Foreskin keratinocyte (primary cell): ENCODE measurements at places on chromosomes 7 and 10. TPM values are rescaled to one million over a fixed set of nuclear protein-coding genes. Genes with fewer than 3 reads are reported as not detected.
A peak's percentile ranks its signal among the peaks of the same experiment; 100 is the strongest.

DNA sequence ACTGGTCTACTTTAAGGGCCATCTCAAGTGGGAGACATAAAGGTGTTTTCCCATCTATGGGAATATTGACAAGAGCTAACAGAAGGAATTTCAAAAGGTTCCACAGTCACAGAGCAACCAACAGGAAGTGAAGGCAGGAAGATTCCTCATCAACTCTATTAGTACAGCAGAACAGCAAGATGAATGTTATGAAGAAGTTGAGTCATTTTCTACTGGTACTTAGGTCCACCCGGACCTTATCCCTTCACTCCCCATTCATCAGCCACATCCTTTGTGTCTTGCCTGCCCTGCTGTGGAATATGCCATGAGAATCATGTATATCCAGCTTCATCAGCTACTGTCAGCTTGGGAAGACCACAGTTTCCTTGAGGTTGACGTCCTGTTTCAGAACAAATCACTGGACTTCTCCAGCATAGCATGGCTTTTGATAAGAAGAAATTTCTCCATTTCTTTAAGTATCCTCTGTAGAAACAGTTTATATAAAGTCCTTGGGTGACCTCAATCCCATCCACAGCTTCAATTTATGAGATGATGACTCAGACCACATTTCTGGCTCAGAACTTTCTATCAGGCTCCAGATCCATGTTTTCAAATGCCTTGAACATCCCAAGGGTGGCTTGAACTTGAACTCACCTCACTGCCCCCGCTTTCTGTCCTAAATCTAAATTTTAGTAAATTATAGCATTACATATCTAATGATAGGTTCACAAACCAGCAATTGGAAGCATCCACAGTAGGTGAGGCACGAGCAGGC is 84.9 kb upstream of the AGK start:
- DNase-seq = no peak

GRCh38 chr10:49112851-49113250 is 2.5 kb downstream of the VSTM4 start:
- DNase-seq = no peak

GRCh38 chr7:98753989-98754479 is 115.8 kb downstream of the TMEM130 start:
- no peak for DNase-seq

DNA sequence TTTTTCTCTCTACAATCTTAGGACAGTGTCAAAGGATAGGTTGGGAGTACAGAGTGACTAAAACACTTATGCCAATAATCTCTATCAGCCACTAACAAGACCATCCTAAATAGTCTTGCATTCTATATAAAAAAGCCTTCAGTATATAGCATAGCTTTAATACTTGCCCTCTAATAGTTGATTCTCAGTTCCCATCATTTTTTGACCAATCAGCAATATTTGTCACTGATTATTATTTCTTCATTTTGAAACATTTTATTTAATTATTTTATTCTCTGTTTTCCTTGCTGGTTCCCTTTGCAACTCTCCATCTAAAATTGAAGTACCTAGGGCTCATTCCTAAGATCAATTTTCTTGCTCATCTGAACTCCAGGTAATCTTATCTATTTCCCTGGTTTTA is 470.0 kb downstream of the MAGI2 start:
- DNase-seq = no peak

GRCh38 chr7:151406886-151407583 is 2.8 kb downstream of the WDR86 start:
- DNase-seq = no peak

GRCh38 chr7:155643804-155644177 is 670 bp upstream of the RBM33 start:
- no peak for DNase-seq

DNA sequence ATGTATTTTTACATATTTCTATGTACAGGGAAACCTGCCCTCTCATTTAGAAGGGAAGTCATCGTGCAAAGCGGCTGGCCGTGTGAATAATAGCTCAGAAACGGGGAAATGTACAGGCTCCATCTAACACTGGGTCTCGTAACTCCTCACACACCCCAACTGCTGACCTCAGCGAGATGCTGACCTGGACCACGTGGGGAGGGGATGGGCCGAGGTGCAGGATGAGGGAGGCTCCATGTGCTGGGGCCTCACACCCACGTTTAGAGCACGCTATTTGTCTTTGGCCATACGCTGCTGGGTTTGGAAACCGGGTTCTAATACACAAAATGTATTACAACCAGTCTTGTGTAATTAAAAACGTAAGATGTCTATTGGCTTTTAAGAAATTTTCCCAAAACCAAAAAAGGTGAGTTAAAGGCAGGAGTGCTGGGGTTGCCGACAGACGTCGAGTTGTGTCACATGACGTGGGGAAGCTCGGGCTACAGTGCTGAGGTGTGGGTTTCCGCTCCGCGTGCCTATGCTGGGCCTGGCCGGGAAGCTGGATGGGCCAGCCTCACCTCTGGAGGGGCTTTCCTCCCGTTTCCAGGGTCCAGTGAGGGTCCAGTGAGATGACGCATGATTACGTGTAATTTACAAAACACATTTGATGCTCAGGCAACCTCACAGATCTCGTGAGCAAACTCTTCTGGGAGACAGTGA is 215.6 kb downstream of the DNAJB6 start:
- DNase-seq = no peak

DNA sequence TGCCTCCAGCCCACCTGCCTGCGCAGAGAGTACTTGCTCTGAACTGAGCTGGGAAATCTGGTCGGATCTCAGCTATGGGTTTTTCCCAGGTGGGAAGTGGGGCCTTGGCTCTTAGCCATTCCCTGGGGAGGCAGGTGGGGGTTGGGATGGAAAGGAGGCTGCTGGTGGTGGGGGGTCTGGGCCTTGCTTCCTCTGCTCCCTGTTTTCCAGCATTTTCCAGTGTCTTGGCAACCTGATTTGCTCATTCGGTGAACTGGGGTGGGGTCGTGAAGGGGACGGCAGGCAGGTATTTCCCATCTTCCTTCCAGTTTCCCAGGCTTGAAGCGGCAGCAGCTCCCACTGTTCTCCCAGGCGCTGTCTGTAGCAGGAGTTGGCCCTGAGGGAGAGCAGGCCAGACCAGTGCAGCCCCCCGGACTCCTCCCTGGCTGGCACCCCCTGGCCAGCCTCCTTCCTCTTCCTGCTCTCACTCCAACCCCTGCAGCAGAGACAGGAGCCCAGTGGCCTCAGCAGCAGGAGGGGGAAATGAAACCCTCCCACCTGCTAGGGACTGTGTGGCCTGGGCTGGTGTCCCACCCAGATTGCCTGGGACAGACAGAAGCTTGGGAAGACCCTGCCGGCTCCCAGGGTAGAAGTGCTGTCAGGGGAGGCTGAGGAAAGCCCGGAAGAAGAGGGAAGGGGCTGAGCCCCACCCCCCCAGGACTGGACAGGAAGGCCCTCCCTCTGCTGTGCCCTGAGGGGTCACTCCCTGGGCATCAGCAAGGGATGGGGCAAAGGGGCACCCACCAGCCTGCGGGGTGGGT is 6.6 kb downstream of the TRIM8 start:
- DNase-seq = no peak

DNA sequence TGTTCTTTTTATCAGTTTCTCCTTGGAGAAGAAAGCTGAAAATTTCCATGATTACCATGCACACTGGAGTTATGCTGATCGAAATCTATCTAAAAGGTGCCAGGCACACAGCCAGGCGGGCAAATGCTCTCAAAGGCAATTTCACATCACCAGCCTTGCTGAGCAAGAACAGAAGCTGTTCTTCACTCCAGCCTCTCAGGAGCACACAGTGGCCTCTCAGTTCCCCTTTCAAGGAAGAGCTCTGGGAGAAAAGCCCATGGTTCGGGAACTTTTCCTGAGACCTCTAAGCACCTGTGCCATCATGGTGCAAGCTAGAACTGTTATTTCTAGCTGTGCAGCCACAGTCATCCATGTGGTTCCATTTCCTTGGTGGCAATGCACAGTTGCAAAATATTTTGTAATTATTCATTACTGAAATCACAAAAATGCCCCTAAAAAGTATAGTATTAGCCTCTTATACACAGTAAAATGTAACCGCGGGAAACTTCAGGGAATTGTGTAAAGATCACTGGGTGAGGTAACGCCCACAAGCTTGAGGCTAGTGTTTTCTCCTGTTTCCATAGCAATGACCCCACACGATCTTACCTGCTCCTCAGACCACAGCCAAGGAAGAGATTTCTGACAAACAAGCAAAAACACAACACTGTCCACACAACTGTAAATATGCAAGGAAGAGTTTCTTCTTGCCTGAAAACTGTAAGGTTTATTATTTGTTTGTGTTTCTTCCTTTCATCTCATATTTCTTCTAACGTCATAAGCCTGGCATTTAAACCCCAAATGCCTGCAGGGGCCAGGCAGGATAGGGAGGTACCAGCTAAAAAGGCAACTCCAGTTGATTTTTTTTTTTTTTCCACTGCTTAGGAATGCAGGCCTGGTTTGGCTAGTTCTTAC is 121.2 kb downstream of the FAM107B start:
- DNase-seq = peak; percentile 93

DNA sequence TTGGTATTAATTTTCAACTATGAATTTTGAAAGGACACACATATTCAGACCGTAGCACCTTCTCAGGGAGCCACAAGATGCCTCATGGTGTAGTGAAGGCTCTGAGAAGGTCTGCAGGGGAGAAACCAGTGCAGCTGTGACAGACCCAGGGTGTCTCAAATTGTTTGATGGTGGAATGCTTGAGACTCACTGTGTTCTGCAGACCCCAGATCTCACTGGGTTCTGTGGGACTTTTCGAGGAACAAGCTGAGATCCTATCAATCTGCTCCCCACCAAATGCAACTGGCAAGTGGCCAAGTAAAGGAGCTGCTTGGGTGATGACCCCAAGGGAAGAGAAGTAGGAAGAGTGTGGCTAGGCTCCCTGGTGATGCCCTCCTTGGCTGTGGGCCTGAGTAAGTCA is 130.5 kb upstream of the UNC5B start:
- no peak for DNase-seq

- no peak for DNase-seq
Measured at GRCh38 chr7:33137103-33137502, 7.7 kb downstream of the BBS9 start.

DNA sequence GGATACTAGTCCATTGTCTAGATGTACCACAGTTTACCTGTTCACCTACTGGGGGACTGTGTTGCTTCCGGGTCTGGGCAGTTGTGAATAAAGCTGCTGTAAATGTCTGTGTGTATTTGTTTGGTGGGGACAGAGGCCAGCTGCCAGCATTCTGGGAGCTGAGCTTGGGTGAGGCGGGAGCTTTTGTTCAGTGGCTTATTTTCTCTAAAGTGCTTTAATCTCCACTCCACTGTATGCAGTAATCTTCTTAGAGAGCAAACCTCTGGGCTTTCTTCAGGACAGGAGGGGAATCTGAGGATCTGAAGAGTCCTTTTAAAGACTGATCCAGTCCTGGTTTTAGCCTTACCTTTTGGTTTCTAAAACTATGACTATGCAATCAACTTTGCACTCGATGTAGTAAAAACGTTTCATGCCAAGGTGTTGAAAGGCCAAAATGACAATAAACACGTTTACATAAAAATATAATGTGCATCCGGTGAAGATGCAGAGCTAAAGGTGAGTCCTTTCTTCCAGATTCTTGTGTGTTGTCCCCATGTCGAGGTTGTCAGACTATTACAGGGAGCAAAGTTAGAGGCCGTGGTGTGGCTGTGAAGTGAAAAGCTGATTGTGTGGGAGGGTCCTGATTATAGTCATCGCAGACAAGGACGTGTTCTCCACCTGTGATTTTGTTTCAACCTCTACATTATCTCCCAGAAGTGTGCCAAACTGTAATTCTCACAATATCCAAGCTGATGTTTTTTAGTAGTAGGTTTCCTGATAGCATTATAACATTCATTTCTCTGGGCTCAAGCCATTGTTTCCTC is 279.8 kb downstream of the CAMK1D start:
- DNase-seq = no peak

DNA sequence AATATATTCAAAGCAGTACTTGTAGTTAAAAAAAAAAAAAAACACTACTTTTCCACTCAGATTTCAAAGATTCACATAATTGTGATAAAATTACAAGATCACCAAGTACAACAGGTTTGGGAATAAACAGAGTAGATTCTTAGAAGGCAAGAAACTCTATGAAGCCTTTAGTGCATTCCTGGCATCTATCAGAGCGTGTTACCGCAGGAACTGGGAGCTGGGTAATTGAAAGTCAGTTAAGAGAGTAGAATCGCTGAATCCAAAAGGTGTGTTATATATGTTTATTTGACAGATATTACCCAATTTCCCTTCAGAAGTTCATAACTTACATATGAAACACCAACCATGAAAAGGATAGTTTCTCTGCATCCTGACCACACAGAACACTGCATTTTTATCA is 159.2 kb upstream of the PLXNA4 start:
- DNase-seq = peak; percentile 10

DNA sequence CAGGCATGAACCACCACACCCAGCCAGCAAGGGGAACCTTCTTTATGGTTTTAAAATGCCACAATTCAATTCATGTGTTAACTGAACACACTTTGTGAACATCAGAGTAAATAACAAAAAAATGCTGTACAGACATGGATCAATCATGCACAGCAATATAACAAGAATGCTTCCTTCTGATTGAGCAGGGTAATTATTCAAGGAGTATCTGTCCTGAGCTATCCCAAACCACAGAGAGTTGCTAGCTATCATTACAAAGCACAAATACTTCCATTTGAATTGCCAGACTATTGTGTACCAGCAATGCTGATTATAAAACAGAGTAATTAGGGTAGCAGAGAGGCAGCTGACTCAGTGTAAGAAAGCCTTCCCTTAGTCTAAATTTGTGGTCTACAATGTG is 11.3 kb upstream of the RHOBTB1 start:
- no peak for DNase-seq

DNA sequence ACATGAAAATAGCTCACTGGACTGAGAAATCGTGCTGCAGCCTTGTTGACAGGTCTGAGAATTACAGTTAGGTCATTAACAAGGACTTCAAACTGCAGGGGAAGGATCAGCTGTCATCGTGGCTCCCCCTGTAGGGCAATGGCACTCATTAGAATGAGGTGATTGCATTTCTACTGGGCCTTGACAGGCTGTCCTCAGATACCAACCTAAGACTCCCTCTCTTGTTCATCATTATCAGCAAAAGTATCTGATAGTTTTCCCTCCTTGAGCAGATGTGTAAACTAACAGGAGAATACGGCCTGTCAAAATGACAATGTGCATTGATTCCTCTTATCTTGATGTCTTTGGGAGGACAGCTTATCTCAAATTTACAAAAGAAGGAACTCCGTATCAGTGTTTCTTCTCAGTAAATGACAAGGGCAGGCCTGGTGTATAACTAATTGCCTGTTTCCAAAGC is 648.5 kb upstream of the LRRN3 start:
- DNase-seq = peak; percentile 45

GRCh38 chr10:118993214-118993613 is 36.3 kb upstream of the NANOS1 start:
- no peak for DNase-seq

SPOCK2 gene
- 0.14 and 0.27 TPM in 2 replicates for total RNA-seq

NUDCD3 gene
- 81.0 and 90.2 TPM in 2 replicates for total RNA-seq

OR2A12 gene
- total RNA-seq = not detected in 2 replicates

MTPN gene
- 162 and 172 TPM in 2 replicates for total RNA-seq

GET4 gene
- 27.0 and 32.1 TPM in 2 replicates for total RNA-seq

KEL gene
- not detected in 2 replicates for total RNA-seq

NRAP gene
- total RNA-seq = not detected in 2 replicates

PDLIM1 gene
- total RNA-seq = 256 and 304 TPM in 2 replicates

OPALIN gene
- total RNA-seq = not detected in 2 replicates

SUN3 gene
- total RNA-seq = not detected in 2 replicates

ARHGAP22 gene
- 5.2 and 7.1 TPM in 2 replicates for total RNA-seq

GSAP gene
- total RNA-seq = 3.9 and 4.2 TPM in 2 replicates
